ENCODE measurements at places on chromosomes 13 and 19.
A peak's percentile ranks its signal among the peaks of the same experiment; 100 is the strongest.

GRCh38 chr19:1373534-1374249 lies 10.0 kb upstream of the NDUFS7 start:
- DNase-seq, result no peak

DNA sequence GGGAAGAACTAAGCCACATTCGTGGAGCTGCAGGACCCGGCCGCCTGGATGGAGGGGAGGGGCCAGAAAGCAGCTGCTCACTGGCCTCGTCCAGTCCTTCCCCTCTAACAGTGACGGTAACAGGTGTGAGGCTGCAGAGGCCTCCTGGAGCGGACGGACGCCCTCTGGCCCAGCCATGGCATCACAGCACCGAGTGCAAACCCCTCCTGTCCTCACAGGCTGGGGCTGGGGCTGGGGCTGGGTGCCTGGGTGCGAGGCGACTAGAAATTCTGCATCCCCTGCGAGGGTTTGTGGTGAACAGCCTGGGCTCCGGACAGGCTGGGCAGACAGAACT lies 3.6 kb downstream of the MICOS13 start:
- DNase-seq, result no peak

DNA sequence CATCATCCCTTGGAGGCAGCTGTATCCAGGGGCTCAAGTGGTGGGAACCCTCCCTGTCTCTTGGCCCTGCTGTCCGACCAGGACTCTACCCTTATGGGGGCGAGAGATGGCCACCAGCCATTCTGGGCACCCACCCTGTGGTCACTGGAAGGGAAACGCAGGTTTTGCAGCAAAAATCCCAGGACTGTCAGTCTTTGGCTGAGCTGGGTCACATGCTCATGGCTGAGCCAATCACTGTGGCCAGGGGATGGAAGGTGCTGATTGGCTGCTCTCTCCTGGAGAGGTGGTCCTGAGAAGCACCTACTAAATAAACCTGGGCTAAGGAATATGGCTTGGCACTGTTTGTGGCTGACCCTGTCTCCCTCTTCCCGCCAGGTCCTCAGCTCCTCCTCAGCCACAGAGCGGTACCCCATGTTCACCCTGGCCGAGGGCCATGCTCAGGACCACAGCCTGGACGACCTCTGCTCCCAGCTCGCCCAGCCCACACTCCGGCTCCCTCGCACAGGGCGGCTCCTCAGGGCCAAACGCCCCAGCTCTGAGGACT lies 8.9 kb downstream of the ATG4D start:
- DNase-seq, result no peak

DNA sequence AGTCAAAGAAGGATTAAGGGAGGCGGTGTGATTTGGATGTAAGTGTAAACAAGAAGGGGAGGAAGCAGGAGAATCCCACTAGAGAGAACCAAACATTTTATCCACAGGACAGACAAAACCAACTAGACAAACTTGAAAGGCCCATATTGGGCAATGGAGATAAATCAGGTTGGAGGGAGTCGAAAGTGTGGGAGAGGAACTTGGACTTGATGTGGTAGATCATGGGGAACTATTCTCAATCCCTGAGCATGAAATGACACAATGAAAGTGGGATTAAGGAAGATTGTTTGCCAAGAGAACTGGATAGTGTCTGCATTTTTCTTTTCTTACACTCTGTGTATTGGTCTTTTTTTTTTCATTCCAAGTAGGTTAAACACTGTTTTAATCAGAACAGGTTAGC lies 17.9 kb downstream of the GPR183 start:
- DNase-seq, result no peak

DNA sequence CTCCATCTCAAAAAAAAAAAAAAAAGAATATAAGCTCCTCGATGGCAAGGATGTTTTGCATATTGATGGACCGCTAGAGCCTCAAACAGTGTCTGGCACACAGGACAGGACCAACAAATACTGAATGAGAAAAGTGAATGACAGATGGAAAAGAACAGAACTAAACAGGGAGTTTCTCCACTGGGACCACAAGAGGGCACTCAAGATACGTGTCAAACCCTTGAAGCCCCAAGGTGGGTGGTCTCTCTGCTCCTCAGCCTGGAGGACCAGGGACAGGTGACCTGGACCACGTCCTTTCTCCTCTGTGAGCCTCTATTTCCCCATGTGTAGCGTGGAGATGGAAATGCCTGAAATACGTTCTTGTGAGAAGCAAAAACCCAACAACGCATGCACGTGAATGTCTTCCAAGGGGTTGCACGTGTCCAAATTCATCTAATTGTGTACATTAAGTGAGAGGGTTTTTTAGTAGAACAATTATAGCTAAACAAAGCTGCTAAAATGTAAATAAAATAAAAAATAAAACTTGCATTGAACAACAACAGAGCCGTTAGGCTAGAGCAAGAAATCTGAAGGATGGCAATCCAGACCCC lies 5.7 kb upstream of the CDC42EP5 start:
- DNase-seq, result peak; percentile 63

DNA sequence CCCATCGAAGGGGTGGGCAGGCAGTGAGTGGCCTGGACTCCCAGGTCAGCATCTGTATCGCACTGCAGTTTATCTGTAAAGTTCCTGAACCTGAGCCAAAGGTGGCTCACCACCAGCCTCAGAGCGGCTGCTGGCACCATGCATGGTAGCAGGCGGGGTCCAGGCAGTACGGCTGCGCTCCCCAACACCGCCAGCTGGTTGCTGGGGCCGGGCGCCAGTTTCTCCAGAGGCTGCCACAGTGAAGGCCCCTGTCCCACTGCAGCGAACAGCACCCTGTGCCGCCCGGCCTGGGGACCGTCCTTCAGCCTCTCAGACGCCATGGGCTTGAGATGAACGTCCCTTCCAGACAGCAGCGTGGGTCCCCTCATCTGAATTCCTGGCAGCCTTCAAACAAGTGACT lies 109.8 kb downstream of the KDM4B start:
- no peak for DNase-seq

DNA sequence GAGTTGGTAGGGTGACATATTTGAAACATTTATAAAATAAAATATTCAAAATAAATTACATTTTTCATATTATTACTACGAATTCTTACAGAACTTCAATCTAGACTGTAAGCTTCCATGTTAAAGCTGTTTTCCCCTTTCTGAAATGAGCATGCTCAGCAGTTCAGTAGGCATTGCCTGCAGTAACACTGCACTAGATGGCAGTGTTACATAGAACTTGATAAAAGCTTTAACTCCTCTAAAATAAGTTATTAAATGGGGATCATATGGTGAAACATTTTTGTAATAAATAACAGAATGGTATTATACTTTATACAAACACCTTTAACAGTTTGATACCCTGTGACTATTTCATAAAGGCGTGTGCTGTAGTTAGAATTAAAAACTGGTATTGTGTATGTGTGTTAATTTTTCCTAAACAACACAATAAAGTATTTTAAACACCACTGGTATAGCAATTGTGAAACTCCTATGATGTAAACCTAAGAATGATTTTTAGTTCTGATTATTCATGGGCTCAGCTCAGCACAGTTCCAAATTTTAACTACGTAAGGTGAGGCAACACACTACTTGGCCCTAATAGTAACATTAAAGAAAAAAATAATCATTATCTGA lies 11.6 kb upstream of the GPR18 start:
- DNase-seq, result no peak

DNA sequence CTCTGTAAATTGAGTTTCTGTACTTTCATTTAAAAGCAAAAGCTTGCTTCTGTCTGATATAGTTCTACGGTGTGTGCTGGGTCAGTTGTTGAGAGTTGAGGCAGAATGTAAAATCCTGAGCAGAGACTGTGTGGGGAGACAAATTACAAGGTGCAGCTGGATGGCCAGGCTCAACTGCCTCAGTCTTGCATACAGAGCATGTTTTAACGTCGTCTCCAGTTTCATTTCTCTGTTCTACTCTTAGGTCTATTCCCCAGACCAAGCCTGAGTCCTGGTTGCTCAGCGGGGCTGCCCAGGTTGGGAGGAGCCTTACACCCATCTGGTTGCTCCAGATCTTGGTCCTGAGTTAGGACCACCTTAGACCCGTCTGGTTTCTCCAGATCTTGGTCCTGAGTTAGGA lies 54.4 kb upstream of the MEDAG start:
- DNase-seq, result no peak

GRCh38 chr19:3810708-3811355 lies 24.7 kb upstream of the MATK start:
- DNase-seq, result no peak

GRCh38 chr13:97712770-97713169 lies 240.7 kb upstream of the IPO5 start:
- DNase-seq, result no peak

DNA sequence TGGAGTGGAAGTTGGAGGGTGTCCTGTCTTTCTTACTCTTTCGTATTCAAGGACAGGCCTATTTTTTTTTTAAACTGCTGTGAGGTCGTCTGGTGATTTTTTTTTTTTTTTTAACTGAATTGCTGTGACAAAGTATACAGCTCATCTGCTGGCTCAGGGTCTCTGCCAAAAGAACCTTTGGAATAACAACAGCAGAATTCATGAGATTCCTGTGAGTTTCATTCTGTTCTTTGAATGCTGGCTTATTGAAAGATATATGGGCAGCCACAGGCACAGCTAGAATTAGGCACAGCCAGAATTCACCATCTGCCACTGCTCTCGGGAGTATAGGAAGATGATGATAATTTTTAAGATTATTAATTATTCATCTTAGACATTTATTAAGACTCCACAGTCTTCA lies 21.4 kb upstream of the FRY start:
- DNase-seq, result no peak

- no peak for DNase-seq
These were observed 22.3 kb downstream of the FAM216B start for GRCh38 chr13:42803563-42804204.

DNA sequence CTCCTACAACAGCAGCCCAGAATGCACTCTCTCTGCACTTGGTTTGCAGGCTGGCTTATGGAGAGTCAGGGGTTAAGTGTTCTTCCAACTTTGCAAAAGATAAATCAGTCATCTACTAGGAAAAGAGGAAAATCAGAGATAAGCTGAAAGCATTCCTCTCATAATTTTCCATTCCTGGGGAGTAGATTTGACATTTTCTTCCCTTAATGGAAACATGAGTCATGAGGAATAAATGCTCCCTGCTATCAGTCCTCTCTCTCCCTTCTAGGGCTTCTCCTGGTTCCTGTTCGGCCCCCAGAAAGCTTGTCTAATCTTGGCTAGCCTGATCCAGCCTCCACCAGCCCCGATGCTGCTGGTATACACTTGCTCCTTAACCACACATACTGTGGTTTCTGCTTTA lies 28.4 kb upstream of the ENOX1 start:
- DNase-seq, result no peak

- DNase-seq, result no peak
These were observed 17.5 kb downstream of the ATP8B3 start for GRCh38 chr19:1794424-1795172.

Measured in activated effector memory CD4-positive, alpha-beta T cell treated with anti-CD3 and anti-CD28 coated beads, Interleukin-2, amount 50 U/mL, for 16 hours (primary cell).